ENCODE measurements at places on chromosomes 2 and 18.

GRCh38 chr2:19790291-19790690, 111.5 kb downstream of the TTC32 start:
- DNase-seq: no peak

DNA sequence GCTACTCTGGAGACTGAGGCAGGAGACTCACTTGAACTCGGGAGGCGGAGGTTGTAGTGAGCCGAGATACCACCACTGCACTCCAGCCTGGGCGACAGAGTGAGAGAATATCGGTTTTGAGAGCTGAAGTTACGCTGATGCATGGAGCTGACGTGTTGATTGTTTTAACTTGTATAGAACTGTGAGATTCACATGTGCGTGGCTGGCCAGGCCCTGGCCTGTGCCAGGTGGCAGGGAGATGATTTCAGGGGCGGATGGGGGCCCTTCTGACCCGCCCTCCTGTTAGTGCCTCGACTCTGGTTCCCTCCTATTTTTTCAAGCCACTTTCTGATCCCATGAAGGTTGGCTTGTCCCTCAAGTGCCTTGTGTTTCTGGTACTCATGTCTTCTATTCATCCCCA, 25.7 kb downstream of the GATA6 start:
- DNase-seq: no peak

DNA sequence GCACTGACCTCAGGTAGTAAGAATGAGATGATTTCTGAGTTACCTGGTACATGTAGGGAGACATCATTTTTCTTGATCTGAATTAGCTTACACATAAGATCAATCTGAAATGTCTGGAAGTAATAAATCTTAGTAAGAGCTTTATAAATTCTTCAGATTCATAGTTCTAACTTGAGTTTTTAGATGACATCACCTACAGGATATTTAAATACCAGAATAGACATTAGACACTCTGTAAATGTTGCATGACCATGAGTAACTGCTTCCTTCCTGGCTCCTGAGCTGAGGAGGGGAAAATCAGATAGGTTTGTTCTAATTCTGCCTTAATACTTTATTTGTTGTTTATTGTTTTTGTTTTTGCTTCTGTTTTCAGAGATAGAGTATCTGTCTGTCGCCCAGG, 181.8 kb downstream of the PHLPP1 start:
- DNase-seq: no peak

DNA sequence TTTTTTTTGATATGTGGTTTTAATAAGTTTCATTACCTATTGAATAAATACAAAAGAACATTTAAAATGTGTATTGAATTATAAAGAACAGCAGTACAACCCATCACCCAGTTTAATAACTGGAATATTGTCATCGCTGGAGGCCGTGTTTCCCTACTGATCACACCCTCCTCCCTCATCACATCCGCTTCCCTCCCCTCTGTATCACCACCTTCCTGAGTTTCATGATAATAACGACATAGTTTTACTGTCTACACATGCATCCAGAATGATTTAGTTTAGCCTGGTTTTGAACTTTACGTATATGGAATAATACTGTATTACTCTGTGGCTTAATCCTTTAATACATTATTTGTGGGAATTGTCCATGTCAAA, 2.1 kb downstream of the SERPINB8 start:
- DNase-seq: no peak

GRCh38 chr2:18243816-18244215, 316.6 kb downstream of the RDH14 start:
- DNase-seq: no peak

Measured in substantia nigra (tissue), 51 donors.